Lower lobe of right lung (tissue), 2 donors: ENCODE measurements at places on chromosomes 1 and 21.
A peak's percentile ranks its signal among the peaks of the same experiment; 100 is the strongest.

DNA sequence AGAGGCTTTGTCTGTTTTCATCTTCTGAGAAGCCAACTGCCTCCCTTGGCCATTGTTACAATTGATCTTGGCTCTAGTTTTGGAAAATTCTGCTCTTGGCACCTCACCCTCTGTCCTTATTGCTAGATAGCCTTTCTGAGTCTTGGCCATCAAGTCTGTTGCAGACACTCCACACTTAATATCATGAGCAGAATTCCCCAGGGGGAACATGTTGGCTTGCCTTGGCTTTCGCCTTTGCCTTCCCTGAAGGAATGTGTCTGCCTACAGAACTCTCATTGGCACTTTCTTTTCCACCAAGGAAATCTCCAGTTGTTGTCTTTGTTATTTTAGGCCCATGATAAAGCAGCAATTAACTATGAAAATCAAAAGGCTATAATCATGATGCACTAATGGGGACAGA lies 42.7 kb upstream of the LDLRAP1 start:
- DNase-seq: no peak

DNA sequence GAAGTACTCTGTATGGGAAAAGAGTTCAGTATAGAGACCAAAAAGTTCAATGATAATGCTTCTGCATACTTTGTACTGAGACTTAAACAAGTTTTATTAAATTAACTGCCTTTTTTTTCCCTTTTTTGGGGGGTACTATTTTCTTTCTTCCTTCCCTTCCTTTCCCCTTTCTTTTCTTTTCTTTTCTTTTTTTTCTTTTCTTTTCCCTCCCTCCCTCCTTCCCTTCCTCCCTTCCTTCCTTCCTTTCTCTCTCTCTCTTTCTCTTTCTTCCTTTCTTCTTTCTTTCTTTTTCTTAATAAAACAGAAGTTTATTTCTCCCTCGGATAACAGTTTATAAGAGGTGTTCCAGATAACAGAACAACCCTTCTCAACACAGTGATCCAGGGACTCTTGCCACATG lies 77.5 kb downstream of the LHX8 start:
- DNase-seq: no peak

DNA sequence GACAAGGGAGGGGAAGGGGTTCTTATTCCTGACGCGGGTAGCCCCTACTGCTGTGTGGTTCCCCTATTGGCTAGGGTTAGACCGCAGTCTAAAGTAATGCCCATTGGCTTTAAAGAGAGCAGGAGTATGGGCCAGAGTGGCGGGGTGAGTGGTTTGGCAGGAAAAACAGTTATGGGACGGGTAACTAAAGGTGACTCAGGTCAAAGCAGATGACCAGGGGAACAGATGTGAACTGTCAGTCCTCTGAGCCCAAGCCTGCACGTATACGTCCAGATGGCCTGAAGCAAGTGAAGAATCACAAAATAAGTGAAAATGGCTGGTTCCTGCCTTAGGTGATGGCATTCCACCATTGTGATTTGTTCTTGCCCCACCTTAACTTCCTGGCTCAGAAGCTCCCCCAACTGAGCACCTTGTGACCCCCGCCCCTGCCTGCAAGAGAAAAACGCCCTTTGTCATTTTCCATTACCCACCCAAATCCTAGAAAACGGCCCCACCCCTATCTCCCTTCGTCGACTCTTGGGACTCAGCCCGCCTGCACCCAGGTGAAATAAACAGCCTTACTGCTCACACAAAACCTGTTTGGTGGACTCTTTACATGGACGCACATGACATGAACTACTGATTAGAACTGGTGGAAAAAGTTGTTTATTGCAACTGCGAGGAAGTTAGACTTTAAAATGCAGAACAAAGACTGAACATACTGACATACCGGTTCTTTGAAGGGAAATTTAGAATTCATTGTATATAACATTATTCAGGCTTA lies 758 bp upstream of the ATAD3B start:
- no peak for DNase-seq

- no peak for DNase-seq
Observed at GRCh38 chr1:228101994-228102790, 933 bp downstream of the C1orf35 start.

GRCh38 chr1:228174482-228175315 lies 9.1 kb downstream of the IBA57 start:
- DNase-seq: peak; percentile 55

GRCh38 chr1:219427403-219427802 lies 185.5 kb downstream of the ZC3H11B start:
- no peak for DNase-seq

- no peak for DNase-seq
Observed at GRCh38 chr1:110424699-110425611, 17.5 kb upstream of the LAMTOR5 start.

GRCh38 chr1:192639607-192640368 lies 3.8 kb downstream of the RGS13 start:
- DNase-seq: no peak

DNA sequence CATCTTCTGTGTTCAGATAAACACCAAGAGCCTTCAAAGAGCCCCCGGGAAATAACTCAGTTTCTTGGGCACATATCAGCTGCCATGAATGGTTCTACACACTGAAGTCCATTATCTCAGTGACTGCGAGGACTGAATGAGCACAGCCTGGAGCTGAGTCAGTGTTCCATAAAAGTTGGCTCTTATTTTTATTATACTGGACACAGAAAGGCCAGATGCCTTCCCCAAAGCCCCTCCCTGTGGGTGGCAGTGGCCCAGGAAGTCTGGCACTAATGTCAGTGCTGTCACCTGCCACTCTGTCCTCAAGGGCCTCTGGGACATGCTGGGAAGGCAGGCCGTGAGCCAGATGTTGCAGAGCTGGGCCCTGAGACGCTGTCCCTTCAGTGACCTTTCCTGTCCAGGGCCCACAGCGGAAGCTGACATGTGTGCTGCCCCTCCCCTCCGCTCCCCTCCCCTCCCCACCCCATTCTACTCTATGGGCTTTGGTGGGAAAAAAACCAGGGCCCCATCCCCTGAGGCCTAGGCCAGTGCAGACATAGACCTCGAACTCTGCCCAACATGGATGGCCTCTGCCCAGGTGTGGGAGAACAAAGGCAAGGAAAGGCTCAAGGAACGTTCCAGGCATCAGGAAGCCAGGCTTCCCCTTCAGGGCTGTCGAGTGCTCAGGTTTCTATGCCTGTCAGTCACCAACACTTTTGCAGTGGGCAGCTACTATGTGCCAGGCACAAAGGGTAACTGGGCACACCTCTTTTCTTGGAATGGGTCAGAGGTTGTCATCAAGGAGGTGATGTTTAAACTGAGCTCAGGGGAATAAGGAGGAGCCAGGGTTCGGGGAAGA lies 22.4 kb upstream of the NPPB start:
- no peak for DNase-seq

- no peak for DNase-seq
Observed at GRCh38 chr1:230289350-230289644, 136.8 kb downstream of the PGBD5 start.

DNA sequence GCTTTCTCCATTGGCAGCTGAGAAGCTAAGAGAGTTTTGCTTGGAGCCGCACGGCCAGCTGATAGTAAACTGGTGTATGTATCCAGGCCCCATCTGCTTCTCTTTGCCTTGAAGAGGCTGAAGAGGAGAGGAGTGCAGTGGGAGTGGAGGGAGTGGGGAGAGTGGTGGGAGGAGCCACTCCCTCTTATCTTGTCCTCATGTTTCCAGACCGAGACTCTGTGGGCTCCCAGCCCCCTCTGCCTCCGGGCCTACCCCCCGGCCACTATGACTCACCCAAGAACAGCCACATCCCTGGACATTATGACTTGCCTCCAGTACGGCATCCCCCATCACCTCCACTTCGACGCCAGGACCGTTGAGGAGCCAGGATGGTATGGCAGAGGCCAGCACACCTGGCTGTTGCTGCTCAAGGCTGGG lies 6.0 kb upstream of the LRRC71 start:
- DNase-seq: peak; percentile 39

DNA sequence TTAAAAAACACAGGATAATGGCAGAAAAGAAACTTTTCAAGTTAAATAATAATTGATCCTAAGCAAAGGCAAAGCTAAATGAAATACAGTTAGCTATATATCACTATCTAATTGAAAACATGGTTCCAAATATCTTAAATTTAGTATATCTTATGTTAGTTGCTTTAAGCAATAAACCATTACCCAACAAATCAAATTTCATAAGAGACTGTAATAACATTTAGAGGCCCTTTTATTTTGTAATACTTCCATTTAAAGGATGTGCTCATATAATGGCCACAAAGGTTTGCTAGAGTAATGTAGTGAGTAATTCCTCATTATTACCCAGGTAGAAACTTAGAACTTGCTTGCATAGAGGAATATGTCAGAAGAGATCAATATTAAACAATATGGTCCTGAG lies 32.3 kb downstream of the RPL5 start:
- DNase-seq: no peak

DNA sequence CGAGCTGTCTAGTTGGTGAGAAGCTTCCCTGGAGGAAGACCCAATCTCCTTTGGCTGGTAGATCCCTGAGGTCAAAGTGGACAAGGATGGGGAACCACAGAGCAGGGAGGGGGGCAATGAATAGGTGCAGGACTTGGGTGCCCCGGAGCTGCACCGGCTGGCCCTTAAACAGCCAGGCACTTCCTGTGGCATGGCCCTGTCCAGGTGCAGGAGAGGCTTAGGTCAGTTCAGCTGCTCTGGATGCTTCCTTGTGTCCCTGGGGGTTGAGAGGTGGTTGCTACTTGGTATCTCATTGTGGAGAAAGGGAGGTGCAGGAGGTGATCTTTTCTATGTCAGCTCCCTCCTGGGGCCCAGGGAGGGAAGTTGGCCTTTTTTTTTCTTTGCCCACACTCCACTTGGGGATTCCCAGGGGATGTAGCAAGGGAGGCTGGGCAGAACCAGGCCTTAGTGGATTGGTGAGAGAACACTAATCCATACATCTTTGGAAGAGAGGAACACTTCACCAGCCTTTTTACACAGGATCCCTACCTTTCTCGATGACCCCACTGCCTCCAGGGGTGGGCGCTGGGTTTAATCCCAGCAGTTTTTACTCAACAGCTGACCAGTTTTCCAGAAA lies 1.2 kb upstream of the ST3GAL3 start:
- DNase-seq: no peak
